ENCODE measurements at places on chromosomes 3 and 15.

- DNase-seq: no peak
Measured at GRCh38 chr3:73143821-73144237, 82.4 kb downstream of the EBLN2 start.

DNA sequence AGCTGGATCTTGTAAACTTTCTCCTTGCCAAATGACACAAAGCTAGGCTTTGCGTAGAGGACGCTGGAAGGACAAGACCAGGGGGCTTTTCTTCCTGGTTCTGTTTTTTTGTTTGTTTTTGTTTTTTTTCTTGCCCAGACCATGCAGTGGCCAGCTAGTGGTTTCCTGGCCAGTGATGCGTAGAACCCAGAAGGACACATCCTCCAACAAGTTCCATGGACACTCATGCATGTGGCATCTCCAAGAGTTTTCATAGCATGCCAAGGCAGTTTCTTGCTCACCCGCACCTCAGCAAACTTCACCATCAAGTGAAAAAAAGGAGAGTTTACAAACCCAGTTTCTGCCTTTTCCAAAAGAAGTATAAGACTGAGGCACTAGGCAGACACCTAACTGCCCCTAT lies 46.1 kb upstream of the TMCO5A start:
- DNase-seq: no peak

DNA sequence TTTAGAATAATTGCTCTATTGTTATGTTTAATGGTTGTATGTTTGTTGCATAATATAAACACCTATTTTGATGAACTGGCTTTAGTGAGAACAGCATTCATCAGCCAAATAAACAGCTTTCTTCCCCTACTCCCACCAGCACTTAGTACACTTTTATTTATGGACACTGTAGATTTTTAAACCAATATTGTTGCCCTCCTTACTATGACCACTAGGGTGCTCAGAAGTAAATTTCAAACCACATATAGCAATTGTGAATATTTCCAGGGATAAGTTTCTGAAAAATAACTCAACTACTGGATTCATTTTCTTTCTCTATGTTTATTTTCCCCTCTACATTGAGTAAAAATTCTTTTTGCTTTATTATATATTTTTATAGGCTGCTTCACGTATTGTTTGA lies 84.7 kb upstream of the PTX3 start:
- DNase-seq: no peak

- no peak for DNase-seq
Measured at GRCh38 chr15:73986055-73986775, 5.9 kb downstream of the STOML1 start.

GRCh38 chr3:121601212-121601812 lies 8.1 kb downstream of the FBXO40 start:
- DNase-seq: no peak

- no peak for DNase-seq
Measured at GRCh38 chr3:172622916-172623700, 87.8 kb downstream of the NCEH1 start.

GRCh38 chr3:128128251-128128650 lies 4.6 kb upstream of the RUVBL1 start:
- no peak for DNase-seq

DNA sequence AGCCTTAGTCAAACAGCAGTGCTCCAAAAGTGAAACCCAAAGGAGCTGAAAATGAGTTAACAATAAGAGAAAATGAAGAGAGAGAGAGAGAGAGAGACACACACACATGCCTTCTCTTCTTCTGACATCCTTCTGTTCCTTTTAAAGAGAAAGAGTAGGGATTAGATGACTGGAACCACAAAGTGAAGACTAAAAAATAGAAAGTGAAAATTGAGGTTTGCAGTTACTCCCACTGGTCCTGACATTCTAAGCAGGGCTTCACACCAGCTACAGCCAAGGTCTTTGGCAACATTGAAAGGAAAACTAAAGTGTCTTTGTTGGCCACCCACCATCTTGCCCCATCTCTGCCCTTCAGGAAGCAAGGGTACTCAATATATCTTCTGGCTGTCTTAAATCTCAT lies 59.2 kb downstream of the USP50 start:
- DNase-seq: no peak

Measured in esophagus squamous epithelium (tissue), 5 donors.